HS-27A (cell line): ENCODE measurements at places on chromosomes 1 and 21.

DNA sequence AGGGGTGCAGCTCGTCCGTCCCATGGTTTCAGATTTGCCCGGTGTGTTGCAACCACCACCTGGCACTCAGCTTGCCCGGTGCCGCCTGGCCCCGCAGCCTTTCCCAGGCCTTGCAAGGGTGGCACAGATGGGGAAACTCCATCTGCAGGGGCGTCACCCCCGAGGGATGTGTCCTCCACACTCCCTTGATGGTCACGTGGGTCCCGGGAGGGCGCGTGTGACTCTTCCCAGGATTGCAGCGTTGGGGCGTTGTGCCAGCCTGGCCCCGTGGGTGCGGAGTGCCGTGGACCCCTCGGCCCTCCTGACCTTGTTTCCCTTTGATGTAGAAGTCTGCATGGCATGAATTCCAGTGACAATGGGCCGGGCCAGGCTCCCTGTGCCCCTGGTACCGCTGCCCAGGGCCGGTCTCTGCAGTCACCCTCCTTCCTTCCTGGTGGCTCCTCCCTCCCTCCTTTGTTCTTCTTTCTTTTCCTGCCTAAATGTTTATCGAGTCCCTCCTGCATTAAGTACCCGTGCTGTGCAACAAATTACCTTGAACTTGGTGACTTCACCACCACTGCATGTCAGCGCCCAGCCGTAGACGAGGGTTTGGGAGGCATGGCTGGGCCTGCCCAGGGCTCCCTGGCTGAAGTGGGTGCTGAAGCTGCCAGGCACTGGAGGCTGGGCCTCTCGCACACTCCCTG, 22.9 kb downstream of the RRP1 start:
- no peak for DNase-seq

GRCh38 chr1:38990386-38990737, 714 bp upstream of the AKIRIN1 start:
- no peak for DNase-seq

- no peak for DNase-seq
These were observed 12.7 kb upstream of the S100A11 start for GRCh38 chr1:152049291-152050083.

DNA sequence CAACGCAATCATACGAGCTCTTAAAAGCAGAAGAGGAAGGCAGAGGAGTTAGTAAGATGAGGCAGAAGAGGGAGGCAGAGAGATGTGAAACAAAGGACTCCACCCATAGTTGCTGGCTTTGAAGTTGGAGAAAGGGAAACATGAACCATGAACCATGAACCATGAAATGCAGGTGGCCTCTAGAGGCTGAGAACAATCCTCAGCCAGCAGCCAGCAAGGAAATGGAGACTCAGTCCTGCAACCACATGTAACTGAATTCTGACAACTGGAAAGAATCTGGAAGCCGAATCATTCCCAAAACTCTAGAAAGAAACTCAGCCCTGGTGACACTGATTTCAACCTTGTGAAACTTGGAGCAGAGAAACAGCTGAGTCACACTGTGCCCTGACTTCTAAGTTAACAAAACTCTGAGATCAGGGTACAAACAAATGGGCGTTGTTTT, 10.1 kb downstream of the DIPK1A start:
- no peak for DNase-seq

DNA sequence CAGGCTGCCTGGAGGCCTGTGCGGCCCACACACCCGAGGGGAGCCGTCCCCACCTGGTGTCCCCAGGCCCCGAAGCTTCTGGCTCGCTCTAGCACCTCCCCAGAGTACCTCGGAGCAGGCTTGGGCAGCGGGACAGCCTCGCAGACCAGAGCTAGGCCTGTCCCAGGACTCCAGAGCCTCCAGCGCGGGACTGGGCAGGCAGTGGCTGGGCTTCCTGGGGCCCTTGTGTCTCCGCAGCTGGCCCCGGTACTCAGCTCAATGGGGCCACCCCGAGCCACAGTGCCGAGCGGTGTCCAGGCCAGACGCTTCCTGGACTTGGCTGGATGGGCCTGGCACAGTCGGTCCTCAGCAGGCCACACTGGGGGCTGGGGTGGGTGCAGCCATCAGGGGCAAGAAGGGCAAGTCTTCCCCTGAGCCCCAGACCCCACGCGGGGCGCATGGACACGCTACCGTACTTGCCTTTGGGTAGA, 4.9 kb downstream of the SCNN1D start:
- no peak for DNase-seq

- no peak for DNase-seq
These were observed 6.0 kb upstream of the LRRC71 start for GRCh38 chr1:156914440-156914856.

DNA sequence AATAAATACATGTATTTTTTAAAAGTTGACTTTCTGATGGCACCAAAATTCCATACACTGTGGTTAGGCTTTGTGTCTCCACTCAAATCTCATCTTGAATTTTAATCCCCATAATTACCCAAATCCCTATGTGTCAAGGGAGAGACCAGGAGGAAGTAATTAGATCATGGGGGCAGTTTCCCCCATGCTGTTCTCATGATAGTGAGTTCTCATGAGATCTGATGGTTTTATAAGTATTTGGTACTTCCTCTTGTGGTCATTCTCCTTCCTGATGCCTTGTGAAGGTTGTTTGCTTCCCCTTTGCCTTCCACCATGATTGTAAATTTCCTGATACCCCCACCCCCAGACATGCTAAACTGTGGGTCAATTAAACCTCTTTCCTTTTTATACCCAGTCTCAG, 1218.4 kb upstream of the PRMT6 start:
- no peak for DNase-seq

- no peak for DNase-seq
These were observed 182.7 kb upstream of the PTBP2 start for GRCh38 chr1:96538883-96539282.

DNA sequence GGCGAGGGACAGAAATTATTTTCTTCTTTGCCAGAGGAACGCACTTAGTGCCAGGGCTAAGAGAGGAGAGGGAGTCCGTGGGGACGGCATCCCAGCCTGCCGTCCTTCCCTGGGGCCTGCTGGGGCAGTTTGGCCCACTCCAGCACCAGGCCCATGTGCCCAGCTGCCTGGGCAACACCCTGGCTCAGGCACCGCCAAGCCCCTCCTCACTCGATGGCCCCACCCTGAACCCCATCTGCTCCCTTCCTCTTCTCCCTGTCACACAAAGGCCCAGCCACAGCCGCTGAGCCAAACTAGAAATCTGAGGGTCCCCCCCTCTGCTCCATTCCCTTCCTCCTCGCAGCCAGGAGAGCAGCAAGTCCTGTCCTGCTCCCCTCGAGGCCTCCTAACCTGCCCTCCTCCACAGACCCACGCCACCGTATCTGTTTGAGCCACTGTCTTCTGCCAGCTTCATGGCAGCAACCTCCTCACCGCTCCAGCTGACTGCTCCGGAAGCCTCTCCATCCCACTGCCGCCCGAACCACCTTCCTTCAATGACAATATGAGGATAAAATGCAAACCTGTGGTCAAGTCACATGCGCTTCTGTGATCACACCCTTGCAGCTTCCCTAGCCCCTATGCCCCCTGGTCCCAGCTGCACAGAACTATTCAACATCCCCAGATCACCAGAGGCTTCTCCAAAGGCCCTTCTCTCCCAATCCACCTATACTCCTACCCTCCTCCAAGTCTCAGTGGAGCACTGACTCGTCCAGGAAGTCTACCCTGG, 8.4 kb upstream of the TNNI1 start:
- no peak for DNase-seq

DNA sequence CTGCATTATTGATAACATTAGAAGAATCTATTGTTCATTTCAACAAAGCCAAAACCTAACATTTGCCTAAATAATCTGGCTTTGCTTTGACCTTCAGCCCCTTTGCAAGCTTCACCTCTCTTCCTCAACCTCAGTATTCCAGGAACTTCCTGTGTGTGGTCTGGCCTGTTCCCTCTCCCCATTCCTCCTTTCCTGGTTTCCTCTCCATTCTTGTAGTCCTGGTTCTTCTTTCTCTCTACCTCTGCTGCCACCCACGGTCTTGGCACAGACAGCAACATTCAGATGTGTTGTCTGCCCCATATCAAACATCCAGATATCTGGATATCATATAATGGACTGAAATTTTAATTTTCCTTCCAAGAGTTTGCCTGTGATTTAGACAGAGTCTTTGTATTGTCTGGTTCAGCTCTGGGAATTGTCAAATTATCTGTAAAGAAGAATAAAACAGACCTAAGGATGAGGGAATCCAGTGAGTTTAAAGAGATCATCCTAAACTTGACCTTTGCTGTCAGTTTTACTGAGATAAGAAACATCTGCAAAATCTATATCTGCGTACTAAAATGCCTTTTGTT, 148.1 kb upstream of the KCTD3 start:
- no peak for DNase-seq

GRCh38 chr1:55988963-55989452, 590.4 kb downstream of the PLPP3 start:
- no peak for DNase-seq

DNA sequence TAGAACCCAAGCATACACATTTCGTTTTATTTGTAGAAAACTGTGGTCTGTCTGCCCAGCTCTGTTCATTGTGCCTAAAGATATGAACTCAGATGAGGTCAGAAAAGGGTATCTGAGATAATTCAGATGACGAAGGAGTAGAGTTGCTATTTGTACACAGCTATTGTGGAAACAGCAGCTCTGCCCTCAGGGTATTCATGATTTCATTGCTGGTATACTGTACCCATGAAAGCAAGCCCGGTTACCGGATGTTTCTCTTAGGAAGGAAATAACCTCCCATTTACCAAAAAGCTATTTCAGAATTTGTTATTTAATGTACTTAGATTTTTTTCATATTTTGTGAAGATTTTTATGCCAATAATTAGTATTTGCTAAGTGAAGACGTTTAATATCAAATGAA, 37.8 kb downstream of the SMAP2 start:
- DNase-seq, result no peak

DNA sequence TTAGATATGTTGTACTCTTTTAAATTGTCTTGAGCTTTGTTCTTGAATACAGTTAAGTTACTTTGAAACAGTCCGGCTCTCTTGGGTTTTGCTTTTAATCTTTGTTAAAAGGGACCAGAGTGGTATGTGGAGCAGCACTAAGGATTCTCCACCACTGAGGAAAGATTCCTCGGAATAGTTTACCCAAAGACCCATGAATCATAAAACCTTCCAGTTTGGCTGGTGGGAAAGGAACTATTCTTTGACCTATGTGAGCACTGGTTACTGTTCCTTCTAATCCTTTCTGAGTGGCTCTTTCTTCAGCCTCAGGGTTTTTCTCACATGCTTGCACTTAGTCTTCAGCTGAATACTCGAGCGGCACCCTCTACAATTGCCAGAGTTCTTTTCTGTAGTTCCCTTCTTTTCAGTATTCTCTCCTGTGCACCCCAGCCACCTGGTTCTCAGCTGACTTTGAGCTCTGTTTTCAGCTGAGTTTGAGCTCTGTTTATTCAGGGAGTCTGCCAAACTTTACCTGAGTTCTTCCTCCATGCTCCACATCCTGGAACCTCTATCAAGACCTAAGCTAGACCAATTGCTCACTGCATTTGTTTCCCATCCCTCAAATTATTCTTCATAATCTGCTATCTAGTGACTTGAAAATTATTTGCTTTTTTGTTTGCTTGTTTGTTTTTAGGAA, 253.8 kb upstream of the PLXNA2 start:
- no peak for DNase-seq

GRCh38 chr1:154867841-154868605, 2.1 kb downstream of the KCNN3 start:
- DNase-seq, result no peak

DNA sequence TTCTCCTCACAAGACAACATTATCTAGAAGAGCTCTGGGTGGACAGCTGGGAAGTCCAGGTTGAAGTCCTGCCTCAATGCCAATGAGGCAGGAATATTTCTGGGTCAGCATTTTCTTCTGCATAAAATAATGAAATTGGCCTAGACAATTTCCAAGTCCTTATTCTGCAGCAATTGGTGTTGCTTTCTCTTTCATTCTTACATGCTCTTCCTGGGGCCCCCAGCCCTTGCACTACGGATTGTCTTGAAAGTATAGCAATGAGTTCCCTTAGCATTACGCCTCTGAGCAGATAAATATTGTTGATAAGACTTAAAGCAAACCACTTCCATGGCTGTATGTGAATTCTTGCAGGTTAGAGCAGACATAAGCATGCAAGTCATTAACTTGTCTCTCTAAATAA, 188.5 kb downstream of the TGFBR3 start:
- DNase-seq, result no peak

DNA sequence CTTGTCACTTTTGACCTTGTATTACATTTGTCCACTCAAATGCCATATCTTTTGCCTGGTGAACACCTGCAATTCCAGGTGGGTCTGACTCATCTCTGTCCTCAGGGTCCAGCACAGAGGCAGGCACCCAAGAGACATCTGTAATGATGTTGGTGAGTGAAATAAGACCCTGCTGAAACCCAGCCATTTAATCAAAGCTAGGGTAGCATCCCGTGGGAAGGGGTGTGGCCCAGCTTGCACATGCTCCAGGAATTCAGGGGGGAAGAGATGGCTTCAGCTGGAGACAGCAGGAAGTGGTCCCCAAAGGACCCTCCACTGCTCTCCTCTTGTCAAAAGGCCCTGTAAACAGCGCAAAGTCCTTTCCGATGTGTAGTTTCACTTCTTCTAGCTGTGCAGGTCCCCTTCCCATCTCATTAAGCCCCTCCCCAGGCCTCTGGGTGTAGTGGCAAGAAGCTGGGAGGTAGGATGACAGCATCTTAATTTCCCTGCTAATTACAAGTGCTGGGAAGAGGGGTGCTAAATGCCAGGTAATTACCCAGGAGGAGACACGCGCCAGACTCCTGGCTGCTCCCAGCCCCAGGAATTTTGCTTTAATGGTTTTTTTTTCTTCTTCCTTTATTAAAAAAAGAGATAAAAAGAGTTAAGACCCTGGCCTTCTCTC, 54.4 kb upstream of the TRABD2B start:
- no peak for DNase-seq

DNA sequence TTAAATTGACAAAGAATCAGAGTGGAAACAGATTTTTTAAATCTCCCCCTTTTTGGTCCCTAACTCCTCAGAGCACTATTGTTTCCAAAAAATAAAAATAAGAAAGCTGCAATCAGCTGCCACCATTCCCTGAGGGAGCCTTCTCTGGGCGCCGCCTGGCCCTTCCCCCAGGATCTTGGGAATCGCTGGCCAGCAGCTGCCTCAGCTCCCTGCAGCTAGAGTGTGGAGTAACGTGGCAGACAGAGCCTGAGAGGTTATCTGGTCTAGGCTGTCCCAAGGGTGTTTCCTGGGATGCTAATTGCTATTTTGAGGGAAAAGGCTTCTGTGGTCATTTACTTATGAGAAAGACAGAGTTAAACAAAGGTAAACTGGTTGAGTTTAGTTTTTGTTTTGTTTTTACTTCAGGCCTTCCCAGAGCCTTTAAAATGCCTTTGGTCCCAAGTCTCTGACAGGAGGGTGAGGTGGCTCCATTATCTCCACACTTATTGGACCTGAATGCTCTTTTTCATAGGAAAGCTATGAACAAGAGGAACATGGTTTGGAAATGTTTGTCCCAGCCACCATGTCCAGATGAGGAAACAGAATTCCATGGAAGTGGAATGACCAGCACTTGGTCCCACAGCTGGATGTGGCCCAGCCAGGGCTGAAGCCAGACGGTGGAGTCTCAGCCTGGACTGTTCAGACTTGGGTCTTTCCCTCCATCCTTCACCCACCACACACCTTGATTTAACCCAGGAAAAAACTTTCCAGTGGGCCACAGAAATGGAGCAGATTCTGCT, 14.1 kb upstream of the KIAA1614 start:
- no peak for DNase-seq

- DNase-seq, result no peak
These were observed 659 bp downstream of the AGO1 start for GRCh38 chr1:35883635-35884101.
